ENCODE measurements at places on chromosomes 7 and 10.

- DNase-seq: no peak
Observed at GRCh38 chr10:3425716-3426115, 253.1 kb upstream of the PITRM1 start.

GRCh38 chr7:99380823-99381663 is 6.5 kb downstream of the ARPC1B start:
- DNase-seq: no peak

DNA sequence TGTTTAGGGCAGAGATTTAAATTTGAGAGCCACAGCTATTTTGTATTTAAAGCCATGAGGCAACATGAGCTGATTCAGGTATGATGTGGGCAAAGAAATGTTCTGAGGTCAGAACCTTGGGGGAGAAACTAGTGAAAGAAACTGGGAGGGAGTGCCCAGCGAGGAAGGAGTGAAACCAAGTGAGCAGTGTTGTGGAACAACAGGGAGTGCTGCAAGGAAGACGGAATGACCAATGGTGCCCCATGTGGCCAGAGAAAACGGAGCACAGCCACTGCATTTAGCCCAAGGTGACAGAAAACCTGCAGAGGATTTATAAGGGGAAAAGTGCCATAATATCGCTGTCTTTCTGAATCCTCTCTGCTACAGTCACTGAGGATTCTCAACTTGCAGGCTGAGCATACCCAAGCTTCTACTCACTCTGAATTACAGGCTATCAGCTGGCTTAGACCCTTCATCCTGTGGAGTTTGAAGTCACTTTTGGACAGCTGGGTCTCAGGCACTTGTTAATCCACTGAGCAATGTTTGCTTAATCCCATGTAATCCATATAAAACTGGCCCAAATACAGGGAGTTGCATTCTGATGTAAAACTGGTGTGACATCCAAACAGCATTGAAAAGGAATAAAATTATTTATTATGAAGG is 777.3 kb downstream of the CCSER2 start:
- DNase-seq: no peak

DNA sequence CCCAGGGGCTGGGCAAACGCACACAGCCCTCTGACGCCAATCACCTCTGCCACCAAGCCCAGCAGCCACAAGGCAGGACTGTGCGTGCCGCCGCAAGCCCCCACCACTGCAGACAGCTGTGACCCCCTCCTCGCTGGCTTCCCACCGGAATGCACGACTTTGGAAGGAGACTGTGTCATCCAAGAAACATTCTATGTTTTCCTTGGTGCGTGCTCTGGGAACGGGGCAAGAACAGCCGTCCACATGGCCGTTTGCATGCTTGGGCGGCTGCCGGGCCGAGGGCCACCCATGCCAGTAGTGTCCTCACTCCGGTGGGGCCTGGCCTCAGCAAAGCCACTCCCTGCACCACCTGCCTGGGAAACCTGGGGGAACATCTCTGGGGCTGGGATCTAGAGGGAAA is 17.6 kb upstream of the ELN start:
- no peak for DNase-seq

- DNase-seq: no peak
Observed at GRCh38 chr10:78173360-78174015, 139.8 kb downstream of the RPS24 start.

- no peak for DNase-seq
Observed at GRCh38 chr10:1653321-1653720, 84.0 kb downstream of the ADARB2 start.

DNA sequence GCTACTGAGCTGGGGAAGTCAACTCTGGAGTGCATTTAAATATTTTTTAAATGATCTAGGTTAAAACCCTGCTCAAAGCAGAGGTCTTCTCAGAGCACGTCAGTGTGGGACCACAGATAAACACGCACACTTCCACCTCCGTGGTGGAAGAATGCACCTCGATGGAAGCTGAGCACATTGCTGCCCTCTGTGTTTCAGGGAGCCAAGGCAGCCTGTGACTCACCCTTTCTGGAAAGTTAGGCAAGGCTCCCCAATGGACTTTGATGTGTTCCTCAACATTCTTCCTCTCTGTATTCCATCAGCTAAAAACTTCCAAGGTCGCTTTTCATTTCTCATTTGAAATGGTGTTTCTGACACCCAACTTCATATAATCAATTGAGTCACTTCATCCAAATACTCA is 170.8 kb upstream of the KMT2E start:
- DNase-seq: no peak

- DNase-seq: no peak
Observed at GRCh38 chr7:84821671-84822534, 365.0 kb downstream of the SEMA3D start.

- no peak for DNase-seq
Observed at GRCh38 chr7:81301815-81302214, 383.0 kb upstream of the SEMA3C start.

GRCh38 chr7:101792051-101792681 is 25.3 kb upstream of the CUX1 start:
- DNase-seq: no peak

DNA sequence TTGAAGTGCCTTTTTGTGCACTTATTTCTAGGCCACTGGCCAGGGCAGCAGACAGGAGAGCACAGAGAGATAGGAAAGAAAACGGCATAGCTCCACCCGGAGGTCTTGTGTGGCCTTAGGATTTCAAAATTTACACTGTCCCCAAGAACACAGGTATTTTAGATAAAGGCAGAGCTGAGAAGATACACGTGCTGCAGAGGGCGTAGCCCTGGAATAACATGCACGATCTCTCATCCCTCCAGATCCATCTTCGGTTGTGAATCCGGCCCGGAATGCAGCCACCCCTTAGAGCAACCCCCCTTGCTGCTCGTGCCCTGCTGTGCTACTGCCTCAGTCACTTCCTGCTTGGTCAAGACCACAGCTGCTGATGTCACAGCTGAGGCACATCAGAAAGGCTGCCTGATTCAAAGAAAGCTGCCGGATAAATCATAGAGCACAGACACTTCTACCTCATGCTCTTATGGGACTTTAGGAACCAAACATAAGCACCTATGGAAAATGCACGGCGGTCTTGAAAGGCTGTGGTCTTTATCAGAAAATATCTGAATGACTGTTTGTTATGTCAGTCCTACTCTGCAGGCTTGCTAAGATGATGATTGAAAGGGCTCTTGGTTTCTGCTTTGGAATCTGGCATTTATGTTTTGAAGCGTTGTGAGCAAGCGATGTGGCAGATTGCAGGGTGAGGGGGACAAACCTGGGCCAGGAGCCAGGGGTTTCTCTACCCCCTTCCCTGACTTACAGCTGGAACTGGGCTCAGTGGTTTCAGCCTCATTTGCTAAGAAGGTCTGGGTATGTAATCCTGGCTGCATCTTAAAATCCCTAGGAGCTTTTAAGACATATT is 152.0 kb downstream of the SVIL start:
- DNase-seq: no peak

Data from NCI-H2171 (cell line).